ENCODE measurements at places on chromosomes 16 and 17.

DNA sequence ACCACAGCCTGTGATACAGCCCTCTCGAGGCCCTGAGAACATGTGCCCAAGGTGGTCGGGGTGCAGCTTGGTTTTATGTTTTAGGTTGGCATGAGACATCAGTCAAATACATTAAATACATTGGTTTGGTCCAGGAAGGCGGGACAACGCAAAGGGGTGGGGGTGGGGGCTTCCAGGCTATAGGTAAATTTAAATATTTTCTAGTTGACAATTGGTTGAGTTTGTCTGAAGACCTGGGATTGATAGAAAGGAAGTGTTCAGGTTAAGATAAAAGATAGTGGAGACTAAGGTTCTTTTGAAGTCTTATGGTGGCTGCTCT, 1.2 kb upstream of the ZKSCAN2 start:
- DNase-seq: peak; percentile 9

DNA sequence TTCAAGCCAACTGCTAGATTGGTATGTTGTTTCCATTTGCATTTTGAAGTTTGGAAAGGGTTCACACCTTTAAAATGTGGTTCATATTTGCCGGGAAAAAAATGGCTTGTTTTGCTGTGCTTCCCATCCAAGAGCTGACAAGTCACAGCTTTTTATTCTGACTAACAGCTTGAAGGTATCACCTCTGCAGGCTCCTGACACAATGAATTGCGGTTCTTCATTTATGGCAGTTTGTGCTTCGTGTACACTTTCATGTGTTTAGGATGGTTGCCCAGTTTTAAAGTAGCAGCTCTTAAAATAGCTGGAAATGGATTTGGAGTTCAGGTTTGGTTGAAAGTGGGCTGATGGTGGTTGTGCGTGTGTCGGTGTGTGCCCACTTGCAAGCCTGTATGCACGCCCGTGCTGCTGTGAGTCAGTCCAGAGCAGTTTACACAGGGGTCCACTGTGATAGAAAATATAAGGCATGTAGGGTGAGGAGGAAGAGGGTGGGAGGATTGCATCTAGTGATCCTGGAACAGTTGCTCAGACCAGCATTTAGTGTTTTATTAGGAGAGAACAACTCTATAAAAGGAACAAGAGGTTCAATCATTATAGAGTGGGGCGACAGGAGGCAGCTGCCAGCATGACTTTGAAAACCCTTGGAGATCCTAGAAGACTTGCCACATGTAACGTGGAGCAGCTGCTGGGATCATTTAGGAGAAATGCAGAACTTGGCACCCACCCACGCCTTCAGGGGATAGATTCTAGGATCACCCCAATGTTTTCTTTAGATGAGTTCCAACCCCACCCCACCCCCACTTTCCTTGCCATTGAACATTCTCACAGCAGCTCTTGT, 108.0 kb upstream of the TBX2 start:
- DNase-seq: no peak

DNA sequence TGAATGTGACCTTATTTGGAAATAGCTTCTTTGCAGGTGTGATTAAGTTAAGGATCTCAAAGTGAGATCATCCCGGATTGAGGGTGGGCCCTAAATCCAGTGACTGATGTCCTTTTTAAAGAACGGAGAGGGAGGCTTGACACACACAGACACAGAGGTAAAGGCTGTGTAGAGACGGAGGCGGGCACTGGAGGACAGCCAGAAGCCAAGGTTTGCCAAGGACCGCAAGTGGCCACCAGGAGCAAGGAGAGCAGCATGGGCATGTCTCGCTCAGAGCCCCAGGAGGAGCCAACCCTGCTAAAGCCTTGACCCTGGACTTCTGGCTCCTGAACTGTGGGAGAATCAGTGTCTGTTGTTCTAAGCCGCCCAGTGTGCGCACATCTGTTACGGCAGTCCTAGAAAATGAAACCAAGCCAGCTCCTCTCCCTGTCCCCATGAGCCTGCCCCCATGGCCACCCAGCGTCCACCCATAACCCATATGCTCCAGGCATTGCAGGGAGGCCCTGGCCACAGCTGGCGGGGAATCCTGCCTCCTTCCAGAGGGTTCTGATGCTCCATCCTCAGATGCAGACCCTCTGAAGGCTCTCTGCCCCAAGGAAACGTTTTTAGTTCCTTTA, 15.2 kb downstream of the CNGB1 start:
- DNase-seq: no peak

GRCh38 chr16:66127459-66128370, 238.8 kb upstream of the CDH5 start:
- no peak for DNase-seq

DNA sequence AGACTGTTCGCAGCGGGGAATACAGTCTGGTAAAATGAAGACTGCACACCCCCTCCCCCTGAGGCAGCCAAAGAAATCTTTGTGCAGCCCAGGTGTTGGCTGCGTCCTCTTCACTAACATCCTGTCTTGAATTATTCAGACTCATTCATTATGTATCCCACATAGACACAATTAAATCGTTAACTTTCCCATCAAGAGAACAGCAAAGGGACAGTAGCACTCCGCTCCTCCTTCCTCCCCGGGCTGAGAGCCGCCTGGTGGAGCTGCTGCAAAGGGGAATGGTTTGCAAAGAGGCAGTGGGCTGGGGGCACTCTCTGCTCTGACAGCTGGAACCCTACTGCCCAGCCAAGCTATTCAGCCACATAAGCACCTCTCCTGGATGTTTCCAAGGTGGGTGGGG, 290.0 kb upstream of the SOX9 start:
- DNase-seq: no peak

GRCh38 chr17:266219-266618, 84.8 kb upstream of the DOC2B start:
- no peak for DNase-seq

DNA sequence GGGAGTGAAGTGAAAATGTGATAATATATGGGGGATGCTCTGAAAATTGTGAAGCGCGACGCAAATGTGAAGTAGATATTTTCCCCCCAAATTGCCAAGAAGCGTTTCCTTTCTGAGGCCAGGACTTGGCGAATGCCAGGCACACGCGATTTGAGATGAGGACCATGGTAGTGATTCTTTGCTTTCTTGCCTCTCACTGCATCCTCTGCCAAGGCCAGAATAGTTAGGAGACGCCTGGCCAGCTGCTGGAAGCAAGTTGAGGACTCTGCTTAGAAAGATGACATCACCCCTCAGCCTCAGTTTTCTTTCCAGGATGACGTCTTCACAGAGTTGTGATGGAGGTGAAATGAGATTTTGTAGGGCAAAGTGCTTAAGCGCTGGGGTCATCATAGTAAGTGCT, 25.9 kb downstream of the PIPOX start:
- DNase-seq: no peak

GRCh38 chr16:66859397-66860068, 15.3 kb downstream of the CA7 start:
- no peak for DNase-seq

GRCh38 chr17:9401434-9401833, 174.2 kb downstream of the STX8 start:
- DNase-seq: no peak

All from stimulated activated CD4-positive, alpha-beta T cell treated with anti-CD3 and anti-CD28 coated beads, TNF-alpha, amount 100 ng/mL, for 24 hours (primary cell).